ENCODE measurements at places on chromosomes 1 and 21.

DNA sequence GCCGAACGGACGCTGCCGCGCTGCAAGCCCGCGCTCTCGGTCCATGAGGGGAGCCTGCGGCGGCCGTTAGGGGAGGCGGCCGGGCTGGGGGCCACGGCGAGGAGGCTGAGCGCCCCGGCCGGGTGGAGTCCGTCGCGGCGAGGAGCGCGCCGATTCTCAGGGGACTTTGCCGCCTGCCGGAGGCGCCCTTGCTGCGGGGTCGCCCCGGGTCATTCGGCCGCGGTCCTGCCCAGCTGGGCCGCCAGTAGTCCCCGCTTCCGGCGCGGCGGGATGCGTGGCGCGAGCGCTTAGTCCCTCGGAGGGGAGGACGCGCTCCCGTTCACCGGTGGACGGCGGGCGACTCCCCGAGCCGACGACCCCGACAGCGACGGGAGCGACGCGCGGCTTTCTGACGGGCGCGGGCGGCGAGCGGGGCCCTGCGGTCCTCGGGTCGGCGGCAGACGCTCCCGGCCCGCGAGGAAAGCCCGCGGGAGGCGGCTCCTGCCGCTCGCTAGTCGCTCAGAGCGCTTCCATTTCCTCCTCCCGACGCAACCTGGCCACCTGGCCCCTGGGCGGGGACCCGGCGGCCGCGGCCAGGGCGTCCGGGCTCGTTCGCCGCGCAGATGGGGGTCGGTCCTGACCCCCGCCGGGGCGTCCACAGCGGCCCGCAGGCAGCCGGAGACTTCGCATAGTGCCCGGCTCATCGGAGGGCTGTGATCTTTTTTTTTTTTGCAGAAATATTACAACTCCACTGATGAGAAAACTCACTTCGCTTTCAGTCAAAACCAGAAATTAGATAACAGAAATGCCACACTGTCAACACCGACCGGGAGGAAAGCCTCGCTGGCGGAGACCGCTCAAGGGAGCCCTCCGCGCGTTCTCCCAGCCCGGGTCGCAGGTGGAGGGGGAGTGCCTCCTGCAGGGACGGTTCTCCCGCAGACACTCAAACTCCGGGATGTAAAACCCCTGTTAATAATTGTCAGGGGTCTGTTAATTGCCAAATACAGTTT is 641 bp upstream of the ZBTB21 start:
- DNase-seq: peak; percentile 44

DNA sequence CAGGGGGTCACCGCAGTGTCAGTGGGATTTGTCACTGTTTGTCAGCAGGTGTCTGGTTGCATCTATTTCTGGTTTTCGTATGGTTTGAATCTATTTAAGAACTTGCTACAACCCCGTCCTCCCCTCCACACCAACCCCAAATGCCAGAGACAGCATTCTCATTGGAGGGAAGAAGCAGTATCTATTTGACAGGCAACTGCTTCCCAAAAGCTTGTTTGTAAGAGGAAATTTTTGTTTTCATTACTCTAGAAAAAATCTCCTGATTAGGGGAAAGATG is 54.4 kb downstream of the NR5A2 start:
- DNase-seq: no peak

- DNase-seq: no peak
These were observed 41.9 kb upstream of the CNTN2 start for GRCh38 chr1:205001162-205001561.

GRCh38 chr1:68271596-68271995 is 39.3 kb upstream of the WLS start:
- no peak for DNase-seq

DNA sequence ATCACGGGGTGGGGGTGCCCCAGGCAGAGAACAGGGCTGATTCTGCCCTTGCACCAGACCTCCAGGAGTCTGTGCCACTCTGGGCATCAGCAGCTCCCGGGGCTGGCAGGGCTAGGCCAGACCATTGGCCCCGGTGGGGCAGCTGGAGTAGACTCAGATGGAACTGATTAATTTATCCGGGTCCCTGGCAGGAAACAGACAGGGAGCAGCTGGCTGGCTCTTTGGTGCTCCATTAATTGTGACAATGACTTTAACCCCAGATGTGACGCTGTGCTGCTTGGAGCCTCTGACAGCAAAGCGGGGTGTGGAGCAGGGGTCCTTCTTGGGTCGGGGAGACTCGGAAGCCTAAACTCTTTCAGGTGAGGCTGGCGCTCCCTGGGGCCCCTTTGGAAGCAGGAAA is 9.5 kb downstream of the EPHA8 start:
- no peak for DNase-seq
